B cell (primary cell): ENCODE measurements at places on chromosomes 3 and 15. TPM values are rescaled to one million over a fixed set of nuclear protein-coding genes. Genes with fewer than 3 reads are reported as not detected.

Gene ALCAM
- polyA plus RNA-seq: 6.2 and 6.8 TPM in 2 replicates

Gene RETNLB
- polyA plus RNA-seq: not detected in 2 replicates

DNA sequence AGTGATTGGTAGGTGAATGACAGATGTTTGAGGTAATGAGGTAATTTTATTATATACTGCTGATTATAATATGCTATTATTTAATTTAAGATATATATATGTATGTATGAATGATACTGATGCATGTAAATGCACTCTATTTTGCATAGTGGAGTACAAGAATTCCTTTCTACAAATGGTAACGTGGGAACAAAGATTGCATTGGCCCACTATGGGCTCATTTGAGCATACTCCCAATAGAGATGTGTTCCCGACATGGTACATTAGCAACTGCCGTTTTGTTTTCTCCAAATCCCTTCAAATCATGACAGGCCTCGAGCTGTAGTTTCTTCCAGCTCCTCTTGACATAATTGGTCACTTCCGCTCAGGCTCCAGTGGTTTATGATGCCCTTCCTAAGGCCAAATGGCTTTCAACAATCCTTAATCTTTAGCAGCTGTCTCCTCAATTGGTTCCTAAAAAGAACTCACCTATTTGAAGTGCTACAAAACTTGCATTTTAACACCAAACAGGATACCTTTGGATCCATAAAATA is 266.1 kb downstream of the ADAMTSL3 start:
- no peak for DNase-seq

GRCh38 chr3:71926262-71926600 is 141.3 kb upstream of the PROK2 start:
- DNase-seq: peak; percentile 56

GRCh38 chr15:73190189-73190601 is 137.9 kb downstream of the NEO1 start:
- DNase-seq: no peak

DNA sequence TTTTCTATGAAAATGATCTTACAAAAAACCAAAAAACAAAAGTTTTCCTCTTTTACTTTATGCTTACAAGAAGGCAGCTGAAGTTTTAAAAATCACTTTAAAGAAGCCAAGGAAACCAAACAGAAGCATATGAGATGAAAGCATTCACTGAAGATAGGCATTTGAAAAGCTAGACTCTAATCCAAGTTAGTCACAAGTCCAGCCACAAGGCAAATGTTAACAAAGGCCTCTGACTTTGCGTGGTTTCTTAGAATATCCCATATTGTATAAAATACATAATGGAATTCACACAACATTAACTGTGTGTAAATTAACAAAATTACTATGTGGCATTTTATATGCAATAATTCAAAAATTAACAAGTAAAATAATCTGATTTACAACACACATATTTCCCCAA is 17.7 kb downstream of the MRPL3 start:
- no peak for DNase-seq

Gene RASL12
- polyA plus RNA-seq: not detected in 2 replicates

DNA sequence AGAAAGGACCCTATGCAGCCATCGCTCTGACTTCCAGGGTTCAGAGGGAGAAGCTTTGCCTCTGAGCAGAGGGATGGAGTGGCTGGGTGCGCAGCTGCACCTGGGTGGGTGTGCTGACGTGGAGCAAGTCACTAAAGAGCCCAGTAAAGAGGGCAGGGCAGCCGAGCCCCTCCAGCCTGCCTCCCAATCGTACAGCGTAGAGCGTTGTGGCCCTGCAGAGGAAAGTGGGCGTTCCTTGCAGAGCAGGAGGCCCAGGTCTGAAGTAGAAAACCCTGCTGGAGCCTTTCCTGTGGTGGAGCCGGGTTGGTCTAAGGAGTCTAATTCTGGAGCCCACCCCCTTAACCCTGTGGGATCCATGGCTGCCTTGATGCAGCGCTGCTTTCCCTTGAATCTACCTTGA is 61.0 kb downstream of the ABTB1 start:
- no peak for DNase-seq

- no peak for DNase-seq
Measured at GRCh38 chr3:53725387-53725995, 120.7 kb downstream of the CHDH start.

Gene BFSP2
- polyA plus RNA-seq: 0.50 and 0.60 TPM in 2 replicates

DNA sequence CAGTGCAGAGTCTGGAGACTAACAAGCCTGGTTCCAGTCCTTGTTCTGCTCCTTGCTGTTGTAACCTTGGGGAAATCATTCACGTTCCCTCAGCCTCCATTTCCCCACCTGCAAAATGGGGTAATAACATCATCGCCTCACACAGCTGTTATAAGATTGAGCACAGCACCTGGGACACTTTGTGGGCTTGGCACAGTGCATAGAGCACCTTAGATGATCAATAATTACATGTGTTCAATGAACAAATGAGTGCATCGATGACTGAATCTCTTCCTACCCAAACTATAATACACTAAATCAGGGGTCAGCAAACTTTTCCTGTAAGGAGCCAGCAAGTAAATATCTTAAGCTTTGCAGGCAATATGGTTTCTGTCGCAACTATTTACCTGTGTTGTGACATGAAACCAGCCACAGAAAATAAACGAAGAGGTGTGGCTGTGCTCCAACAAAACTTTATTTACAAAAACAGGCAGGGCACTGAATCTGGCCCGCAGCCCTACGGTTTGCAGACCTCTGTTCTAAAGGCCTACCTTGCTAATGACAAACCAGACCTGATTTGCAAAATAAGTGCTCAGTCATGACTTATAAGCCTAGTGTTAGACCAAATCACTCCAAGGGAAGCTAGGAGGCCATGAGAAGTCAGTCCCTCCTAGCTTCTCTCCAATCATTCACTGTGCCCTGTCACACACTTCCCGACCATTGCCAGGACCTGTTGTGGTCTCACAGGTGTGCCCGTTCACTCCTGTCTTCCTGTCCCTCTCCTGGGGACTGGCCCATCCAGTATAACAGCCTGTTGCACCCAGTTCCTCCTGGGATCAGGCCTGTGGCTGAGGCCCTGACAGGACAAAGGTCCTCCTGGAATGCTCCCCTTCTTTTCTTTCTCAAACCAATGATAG is 149.4 kb upstream of the WNT5A start:
- no peak for DNase-seq

Gene ARHGAP31
- 1.6 and 3.5 TPM in 2 replicates for polyA plus RNA-seq

Gene ZBTB20
- polyA plus RNA-seq: 4.0 and 4.6 TPM in 2 replicates

Gene LSAMP
- polyA plus RNA-seq: not detected in 2 replicates

GRCh38 chr3:64972793-64973192 is 285.0 kb upstream of the ADAMTS9 start:
- no peak for DNase-seq
